ENCODE measurements at places on chromosomes 3 and 15.

DNA sequence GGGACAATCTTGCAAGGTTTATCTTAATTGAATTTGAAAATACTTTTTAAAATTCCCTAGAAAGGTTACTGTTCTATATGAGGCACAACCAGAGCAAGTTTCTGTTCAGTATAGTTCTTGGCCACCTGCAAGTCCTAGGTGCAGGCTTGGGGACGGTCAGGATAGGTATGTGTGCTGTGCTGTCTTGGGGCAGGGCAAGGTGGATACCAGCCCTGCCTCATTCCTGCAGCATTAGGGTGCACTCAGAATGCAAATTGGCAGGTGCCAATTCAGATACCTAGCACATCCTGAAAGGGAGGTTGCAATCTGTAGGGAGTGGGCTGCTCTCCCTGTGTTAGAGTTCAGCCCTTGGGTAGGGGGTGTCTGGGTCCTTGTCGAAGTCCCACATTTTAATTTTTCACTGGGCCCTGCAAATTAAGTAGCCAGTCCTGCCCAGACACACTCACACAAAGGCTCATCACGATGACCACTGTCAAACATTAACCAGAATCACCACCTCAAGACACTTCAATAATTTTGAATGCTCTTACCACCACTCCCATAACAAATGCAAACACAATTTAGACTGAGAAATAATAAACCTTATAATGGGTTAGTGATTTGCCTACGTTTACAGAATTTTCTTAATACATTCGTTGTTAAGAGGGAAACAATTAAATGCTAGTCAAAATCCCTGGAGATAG is 838.0 kb upstream of the NR2F2 start:
- no peak for DNase-seq

DNA sequence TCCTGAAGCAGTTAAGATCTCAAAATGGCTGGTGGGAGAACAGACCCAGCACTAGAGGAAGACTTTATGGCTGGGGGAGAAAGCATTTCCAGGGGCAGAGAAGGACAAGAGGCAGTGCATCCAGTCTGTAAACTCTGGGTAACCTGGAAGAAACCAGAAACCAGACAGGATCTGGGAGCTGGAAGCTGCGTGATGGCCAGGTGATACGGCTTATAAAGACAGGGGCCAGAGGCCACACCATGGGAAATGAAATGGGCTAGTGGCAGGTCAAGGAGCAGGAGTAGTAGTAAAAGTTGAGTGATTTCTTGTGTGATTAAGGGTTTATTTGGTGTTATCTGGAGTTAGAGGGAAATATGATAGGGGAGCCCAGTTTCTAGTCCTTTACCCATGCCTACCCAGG is 144.7 kb upstream of the ARRDC4 start:
- DNase-seq: no peak

DNA sequence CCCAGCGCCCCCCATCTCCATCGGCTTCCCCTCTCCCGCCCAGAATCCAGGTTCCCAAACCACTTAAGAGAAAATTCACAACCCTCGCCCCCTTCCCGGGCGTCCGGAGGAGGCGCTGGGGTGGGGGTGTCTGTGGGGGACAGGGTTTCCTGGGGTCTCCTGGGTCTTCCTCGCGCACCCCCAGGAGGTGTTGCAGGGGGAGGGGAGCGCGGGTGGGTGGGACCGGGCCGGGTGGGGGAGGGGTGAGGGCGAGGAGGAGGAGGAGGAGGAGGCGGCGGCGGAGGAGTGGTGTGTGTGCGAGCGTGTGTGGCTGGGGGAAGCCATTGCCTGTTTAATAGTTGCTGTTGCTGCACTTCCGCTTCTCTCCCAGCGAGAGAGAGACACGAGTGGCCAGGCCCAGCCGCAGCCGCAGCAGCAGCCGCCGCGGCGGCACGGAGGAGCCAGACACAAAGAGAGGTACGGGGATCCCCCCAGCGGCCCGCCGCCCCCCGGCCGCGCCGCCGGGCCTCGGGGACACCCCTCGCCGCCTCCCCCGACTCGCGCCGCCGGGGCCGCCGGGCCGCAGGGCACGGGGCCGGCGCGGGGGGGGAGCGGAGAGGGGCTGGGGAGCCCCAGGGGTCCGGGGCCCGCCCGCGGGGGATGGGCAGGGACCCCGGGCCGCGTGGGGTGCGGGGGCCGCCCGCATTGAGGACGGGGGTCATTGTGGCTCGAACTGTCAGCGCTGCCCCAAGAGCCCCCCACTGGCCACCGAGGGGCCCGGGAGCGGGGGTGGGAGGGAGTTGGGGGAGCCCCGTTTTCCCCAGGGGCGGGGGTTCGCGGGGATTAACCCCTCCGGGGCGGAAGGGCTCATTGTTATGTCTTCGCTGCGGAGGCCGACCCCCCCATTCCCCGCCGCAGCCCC is at the start of gene UBE2E1:
Gene UBE2E1 (plus strand): TSS at position 323 of the 901 bp plus-strand sequence. CDS start 1,315 bp downstream, outside the sequence.
- DNase-seq: peak; percentile 78

DNA sequence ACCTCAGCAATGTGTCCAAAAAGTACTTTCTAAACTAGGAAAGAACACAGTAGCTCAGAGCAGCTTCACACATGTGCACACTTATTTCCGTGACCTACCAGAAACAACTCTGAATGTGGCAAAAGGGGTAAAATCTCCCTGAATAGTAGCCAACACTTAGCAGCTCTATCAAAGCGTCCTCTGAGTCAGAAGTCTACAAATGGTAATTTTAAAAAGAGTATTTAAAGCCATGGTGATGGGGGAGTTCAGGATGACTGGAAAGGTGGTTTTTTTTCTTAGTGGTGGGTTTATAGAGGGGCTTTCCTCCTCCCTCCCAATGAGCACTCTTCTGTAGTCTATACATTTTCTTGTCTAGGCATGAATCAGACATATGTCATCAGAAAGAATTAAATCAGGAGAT is 223.8 kb upstream of the PRICKLE2 start:
- no peak for DNase-seq

DNA sequence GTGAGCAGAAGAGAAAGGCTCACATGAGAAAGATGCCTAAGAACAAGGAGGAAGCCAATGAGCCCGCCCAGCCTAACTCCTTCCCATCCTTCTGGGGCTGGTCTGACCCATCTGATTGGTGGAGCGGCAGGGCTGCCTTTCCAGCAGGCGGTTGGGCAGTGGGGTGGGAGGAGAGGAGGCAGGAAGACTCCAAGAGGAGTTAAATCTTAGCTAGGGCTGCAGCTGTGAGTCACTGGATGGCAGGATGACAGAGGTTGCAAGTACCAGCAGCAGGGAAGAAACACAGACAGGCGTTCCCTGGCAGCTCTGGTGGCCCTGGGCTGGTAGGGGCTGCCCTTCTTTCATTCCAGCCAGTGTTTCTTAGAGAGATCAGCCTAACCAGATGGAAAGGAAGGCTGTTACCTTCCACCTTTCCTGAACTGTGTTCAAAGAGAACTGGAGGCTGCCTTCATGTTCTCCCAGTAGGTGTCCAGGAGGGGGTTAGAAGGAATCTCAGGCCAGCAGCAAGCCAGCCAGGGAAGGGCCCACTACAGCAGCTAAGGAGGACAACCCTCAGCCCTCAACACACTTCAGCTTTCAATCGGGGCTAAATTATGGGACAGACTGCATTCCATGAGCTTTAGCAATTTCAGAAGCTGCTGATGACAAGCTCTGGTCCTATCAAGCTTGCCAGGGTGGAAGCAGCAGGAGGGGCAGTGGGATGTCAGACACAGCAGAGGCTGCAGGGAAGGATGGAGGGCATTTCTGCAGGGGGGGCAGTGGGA is 50.3 kb downstream of the CHSY1 start:
- DNase-seq: peak; percentile 39

DNA sequence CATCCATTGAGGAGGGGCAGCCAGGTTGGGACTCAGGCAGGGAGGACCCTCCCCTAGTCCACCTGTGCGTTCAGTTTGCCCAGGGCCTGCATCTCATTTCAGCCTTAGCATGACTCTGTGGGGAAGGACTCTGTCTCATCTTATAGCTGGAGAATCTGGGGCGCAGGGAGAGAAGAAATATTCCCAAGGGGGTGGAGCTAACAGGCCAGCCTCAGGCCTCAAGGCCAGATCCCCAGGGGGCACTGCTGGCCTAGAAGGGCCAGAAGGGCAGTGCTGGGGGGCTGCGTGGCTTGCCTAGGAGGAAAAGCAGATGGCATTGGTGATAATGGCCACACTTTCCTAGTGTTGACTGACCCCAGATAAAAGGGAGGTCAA is 10.9 kb downstream of the AMOTL2 start:
- no peak for DNase-seq

GRCh38 chr15:48447058-48447457 is 115.8 kb downstream of the DUT start:
- no peak for DNase-seq

DNA sequence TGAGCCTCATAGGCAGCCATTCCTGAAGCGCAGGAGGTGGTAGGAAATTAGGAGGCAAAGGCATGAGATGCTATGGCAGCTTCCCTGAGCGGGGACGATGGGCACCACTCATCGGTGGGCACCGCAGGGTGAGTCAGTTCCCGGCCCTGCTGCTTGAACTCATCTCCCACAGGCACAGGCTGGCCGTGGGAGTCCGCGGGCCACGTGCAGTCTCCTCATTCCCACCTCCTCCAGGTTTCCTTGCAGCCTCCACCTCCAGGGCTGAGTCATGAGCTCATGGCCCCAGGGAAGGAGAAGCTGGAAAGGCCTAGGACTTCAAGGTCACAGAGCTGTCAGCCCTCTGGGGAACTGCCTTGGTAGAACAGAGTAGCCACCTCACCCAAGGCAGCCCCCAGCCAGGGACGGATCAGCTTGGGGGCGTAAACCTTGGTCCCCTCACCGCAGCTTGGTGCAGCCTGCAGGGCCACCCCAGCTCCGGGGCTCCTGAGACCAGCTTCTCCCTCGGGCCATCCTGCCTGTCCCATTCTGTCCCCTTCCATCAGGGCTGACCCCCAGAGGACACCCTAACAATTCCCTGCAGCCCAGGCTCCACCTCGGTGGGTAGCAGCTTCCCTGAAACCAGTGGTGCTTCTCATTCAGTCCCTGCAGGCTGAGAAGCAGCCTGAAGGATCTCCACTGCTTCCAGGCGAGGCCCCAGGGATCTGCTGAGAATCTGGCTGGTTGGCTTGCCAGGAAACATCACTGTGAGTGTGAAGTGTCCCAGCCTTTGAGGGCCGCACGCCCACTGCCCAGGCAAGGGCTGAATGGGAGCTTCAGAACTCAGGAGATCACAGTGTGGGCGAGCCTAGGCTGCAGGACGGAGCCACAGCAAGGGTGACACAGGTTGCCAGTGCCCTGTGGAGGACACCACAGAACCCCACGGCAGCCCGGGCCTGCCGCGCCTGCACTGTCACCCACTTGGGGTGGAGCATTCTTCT is 150.7 kb upstream of the MEF2A start:
- peak; percentile 6 for DNase-seq

GRCh38 chr15:86863226-86863915 is 783.7 kb downstream of the AGBL1 start:
- DNase-seq: no peak

DNA sequence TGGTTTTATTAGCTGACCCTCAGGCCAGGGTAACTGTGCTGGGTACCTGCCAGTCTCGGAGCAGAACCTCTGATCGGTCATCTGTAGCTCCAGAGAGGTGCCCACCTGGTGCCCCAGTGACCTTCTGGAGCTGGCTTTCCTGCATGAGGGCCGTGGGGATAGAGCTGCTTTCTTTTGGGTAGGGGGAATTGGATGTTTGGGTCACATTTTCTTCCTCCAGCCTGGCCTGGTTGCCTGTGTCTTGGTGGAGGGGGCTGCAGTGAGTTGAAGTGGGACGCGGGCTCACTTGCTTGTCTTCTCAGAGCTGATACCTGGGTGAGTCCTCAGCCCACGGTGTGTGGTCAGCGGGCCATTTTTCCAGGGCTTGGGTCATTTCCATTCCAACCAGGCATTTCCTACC is 2.6 kb downstream of the ZNF710 start:
- no peak for DNase-seq

- DNase-seq: no peak
Observed at GRCh38 chr3:194053136-194053535, 82.8 kb upstream of the HES1 start.

DNA sequence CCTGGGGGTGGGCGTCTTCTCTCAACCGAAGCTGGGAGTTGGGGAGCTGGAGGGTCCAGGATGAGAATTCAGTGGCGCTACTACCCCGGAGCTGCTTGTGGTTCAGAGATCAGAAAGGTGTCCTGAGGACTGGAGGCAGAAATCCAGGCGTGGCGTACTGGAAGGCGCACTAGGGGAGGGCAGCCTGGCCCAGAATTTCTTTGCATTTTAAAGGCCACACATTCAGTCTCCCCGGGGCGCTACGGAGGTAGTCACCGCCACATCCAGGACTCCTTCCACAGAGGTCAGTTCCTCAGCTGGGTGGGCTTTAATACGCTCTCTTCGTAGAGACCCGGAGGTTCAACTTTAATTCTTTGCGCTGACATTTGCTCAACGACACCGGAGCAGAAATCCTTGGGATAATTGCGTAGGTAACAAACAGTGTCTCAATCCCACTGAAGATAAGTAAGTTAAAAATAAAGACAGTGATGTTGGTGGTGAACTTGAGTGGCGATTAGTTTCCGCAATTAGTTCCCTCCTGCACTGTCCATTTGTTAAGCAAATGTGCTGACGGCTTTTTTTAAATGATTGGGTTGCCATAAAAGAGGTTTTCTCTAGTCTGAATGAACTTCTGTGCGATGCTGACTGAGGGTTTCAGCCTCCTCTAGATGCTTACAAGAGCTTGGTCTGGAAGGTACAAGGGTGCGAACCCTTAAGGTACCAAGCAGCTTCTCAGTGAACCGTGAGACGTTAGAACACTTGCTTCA is 535 bp downstream of the MCTP2 start:
- DNase-seq: no peak

DNA sequence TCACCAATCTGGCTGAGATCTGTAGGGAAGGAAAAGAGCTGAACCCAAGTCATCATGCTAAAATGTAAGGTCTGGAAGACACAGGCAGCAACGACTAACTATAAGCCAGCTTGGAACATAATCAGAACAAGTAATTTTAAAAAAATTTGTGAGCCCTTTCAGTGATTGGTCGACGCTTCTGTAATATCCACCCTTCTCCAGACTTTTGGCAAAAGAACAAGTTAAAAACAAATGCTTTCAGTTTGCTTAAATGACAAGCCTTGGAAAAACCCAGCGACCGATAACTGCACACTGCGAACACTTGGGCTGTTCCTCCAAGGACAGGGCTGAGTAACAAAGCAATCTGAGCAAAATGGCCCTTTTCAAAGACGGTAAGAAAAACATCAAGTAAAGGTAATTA is 49.6 kb downstream of the PCSK6 start:
- no peak for DNase-seq

GRCh38 chr15:40664909-40665308 is 30.1 kb upstream of the RAD51 start:
- no peak for DNase-seq

- DNase-seq: no peak
Observed at GRCh38 chr3:185420762-185421161, 57.8 kb downstream of the MAP3K13 start.

GRCh38 chr15:71187526-71187925 is 72.3 kb downstream of the THSD4 start:
- DNase-seq: no peak

- no peak for DNase-seq
Observed at GRCh38 chr3:178297199-178297598, 239.0 kb upstream of the KCNMB2 start.

DNA sequence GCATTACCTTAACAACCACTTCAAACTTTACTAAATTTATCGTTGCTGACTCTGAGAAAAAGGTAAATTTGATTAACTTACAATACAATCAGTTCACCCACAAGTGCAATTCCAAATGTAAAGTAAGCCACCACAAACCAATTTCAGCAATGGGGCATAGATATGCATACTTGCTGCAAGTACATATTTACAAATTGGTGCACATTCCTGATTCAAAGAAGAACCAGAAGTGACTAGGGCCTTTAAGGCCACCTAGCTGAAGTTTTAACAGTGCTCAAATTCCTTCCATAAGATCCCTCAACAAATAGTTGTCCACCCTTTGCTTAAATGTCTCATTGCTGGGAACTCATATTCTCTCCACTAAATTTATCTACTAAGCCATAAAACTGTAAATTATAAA is 67.2 kb downstream of the INO80 start:
- DNase-seq: no peak
